Daoy (cell line): ENCODE measurements at places on chromosomes 6 and 20. TPM values are rescaled to one million over a fixed set of nuclear protein-coding genes. Genes with fewer than 3 reads are reported as not detected.

GRCh38 chr20:63049191-63049518 lies 42.4 kb upstream of the BHLHE23 start:
- DNase-seq, result no peak

GRCh38 chr20:32528905-32529670 lies 56.0 kb downstream of the NOL4L start:
- no peak for DNase-seq

DNA sequence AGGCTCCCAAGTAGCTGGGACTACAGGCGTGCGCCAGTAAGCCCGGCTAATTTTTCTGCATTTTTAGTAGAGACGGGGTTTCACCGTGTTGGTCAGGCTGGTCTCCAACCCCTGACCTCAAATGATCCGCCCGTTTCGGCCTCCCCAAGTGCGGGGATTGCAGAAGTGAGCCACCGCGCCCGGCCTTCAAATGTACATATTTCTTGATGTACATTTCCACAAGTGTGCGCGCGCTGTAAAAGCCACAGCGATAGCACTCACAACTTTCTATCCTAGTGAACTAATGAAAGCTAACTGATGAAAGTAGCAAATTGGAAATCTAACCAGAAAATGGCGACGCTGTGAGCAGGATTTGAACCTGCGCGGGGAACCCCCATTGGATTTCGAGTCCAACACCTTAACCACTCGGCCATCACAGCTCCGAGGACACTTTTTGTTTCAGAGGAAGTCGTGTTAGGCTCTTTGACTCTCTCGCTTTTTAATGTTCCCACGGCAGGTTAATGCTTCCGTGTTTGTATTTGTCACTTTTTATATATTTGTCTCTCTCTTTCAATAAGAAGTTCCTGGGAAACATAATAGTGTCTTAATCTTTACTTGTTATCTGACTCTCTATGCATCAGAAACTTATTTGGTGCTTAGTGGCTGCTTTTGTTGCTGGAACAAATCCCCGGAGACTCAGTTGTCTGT lies 199.4 kb upstream of the ZNF184 start:
- DNase-seq, result peak; percentile 94

GRCh38 chr20:37986044-37986858 lies 47.0 kb downstream of the TTI1 start:
- no peak for DNase-seq

GRCh38 chr20:14924433-14924832 lies 587.0 kb upstream of the FLRT3 start:
- DNase-seq, result no peak

GRCh38 chr6:148972481-148972880 lies 225.7 kb downstream of the UST start:
- DNase-seq, result peak; percentile 63

DNA sequence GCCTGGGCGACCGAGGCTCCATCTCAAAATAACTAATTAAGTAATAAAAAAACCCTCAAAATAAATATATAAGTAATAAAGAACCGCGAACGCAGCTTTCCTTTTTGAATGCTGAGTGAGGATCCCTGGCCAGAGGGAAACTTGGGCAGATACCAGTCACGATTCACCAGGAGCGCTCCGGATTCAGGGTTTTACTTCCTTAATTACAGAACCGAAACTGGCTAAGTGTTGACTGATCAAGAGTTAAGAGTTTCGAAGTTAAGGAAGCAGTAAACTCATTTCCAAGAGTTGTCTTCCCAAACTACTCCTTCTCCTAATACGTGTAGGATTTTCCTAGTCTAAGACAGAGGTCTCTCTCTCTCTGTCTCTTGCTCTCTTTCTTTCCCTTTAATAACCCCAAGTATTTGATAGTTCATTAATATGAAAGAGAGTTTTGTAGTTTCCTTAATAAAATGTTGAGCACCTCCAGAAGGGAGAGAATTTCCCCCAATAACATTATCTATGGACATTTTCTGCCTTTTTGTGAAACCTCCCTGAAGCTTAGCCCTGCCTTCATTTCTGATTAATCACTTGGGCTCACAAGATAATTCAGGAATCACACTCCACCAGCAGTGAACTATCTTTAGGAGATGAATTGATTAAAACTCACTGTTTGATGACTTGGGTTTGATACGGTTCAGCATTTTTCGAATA lies 61.4 kb upstream of the ZNF217 start:
- peak; percentile 49 for DNase-seq

DNA sequence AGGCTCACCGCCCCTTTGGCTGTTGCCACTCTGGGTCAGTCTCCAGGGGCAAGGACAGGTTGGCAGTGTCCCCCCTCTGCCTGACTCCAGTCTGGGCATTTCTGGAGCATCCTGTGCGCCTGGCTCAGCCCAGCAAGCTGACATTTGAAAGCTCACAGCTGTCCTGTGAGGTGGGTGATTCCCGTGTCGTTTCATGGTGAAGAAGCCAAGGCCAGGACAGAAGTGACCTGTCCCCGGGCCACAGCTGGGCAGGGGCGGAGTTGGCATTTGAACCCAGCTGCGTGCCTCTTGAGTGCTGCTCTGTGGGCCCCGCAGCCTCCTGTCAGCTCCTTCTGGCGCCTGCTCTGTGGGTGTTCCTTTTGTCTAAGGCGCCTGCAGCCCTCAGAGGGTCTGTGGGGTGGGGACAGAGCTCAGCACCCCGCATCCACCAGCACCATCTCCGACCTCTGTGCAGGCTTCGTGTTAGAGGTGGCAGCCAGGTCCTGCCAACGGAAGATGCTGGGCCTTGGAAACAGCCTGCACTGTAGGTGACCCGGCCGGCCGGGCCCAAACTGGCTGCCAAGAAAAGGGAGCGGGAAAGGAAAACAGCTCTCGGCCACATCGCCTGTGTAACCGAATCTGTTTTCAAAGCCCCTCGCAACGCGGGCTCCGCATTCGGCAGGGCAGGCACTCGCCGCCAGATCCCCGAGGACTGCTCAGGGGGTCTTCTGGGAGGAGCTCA lies 5.8 kb upstream of the GATA5 start:
- DNase-seq, result no peak

- DNase-seq, result no peak
These were observed 45.9 kb upstream of the PLN start for GRCh38 chr6:118502169-118502568.

DNA sequence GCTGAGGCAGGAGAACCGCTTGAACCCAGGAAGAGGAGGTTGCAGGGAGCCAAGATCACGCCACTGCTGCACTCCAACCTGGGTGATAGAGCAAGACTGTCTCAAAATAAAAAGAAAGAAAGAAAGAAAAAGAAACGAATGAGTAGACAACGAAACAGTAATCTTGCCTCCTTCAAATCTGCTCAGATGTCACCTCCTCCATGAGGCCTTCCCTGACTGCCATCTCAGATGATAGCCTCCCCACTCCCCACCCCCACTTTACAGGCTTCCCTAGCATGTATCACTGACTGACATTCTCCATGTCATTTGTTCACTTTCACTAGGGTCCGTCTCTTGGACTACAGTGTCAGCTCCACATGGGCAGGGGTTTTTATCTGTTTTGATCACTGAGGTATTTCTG lies 36.4 kb downstream of the C20orf203 start:
- DNase-seq, result no peak

DNA sequence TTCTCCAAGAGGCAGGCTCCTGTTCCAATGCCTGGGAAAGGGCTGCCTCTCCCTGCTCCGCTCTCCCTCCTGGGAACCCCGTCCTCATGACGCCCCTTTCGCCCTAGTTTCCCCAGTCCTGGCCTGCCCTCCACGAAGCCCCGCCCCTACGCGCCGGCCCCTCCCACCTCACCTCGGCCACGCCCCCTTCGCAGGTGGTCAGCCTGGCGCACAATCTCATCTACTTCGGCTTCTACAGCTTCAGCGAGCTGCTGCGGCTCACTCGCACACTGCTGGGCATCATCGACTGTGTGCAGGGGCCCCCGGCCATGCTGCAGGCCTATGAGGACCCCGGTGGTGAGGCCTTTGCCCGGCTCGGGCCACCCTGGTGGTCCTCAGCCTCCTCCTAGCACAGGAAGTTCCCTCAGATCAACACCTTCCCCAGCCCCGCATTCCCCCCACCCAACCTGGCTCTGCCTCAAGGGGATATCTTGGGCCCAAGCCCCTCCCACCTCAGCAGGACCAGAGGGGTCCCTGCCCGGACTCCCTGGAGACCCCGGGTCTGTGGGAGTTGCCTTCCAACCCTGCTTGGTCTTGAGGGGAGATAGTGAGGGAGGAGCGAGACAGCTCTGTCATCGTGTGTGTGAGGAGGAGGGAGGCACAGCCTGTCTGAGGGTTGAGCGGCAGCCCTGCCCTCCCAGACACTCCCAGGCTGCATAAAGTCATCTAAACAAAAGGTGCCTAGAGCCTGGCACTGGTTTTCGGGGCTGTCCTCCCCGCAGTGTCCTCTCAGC lies 40.3 kb downstream of the UQCC2 start:
- no peak for DNase-seq

DNA sequence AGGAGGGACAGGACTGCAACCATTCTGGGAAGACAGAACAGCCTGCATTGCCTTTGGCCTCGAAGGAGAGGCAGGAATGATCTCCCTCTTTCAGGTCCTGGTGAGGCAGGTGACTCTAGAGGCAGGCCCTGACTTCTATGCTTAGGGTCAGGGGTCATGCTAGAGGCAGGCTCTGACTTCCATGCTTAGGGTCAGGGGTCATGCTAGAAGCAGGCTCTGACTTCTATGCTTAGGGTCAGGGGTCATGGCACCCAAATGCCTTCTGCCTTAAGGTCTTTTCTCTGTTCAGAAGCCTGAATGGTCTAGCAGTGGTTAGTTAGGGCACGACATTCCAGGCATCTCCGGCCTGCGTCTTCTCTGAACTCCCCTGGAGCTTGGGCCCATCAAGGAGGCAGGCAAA lies 35.1 kb upstream of the AAR2 start:
- no peak for DNase-seq

DNA sequence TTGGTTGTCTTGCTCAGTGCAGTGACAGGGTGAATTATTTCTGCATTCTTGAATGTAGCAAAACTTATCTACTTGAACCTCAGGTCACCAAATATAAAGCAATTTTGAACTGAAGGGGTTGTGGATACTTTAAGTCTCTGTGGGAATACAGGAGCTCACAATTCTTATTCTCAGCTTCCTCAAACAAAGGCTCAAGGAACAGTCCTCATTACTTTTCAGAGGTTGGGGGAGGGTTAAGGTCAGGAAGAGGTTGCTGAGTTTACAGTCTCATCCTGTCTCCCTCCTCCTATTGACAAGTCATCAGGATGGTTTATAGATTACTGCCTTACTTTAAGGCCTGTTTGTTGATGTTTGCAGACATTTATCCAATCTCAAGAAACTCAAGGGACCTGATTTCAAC lies 143.6 kb upstream of the SPACA1 start:
- no peak for DNase-seq

- no peak for DNase-seq
These were observed 550.5 kb downstream of the MMUT start for GRCh38 chr6:48912503-48912902.

GRCh38 chr6:168013250-168013915 lies 15.9 kb downstream of the KIF25 start:
- no peak for DNase-seq

GRCh38 chr20:47543006-47543431 lies 41.3 kb downstream of the NCOA3 start:
- DNase-seq, result no peak

- DNase-seq, result peak; percentile 79
These were observed 52.2 kb upstream of the FAM83C start for GRCh38 chr20:35344354-35344837.

DNA sequence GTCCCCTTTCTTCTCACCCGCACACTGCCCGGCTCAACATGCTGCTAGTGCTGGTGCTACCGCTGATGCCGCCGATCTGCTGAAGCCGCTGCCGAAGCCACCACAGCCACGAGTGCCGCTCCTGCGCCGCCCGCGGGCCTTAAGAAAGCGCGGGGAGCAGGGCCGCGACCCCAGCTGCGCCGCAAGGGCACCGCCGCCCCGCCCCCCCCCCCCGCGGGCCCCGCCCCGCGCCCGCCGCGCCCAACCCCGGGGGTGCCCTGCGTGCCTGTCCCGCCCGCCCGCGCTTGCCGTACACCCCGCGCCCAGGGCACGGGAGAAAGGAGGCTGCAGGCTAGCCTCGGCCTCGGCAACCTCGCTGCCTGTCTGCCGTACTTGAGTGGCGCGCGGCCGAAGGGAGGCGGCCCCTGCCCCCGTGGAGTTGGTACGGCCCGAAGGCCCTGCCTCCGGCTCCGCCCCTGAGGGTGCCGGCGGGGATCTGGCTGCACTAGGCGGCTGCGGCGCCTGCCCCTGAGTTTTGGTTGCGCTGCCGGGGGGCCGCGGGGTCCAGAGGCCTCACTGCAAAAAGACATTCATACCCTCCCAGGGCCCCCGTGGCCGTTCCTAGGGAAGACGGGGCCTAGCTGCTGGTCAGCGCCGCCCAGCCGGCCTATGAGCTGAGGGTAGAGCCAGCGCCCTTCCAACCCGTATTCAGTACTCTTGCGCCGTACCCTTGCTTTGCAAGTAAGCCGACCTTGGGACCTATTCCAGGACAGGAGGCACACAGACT lies at the start of gene SOD2:
SOD2 (minus strand) TSS at position 114 of the 766 bp plus-strand sequence; CDS start at position 40, 74 bp downstream.
- DNase-seq, result peak; percentile 93

Gene NKAPL
- total RNA-seq, result not detected in 2 replicates

Gene TNFRSF21
- 38.7 and 39.3 TPM in 2 replicates for total RNA-seq

Gene DCDC2
- total RNA-seq, result 0.24 and 0.51 TPM in 2 replicates

Gene ARMH2
- not detected in 2 replicates for total RNA-seq

Gene NRN1
- 38.3 and 47.5 TPM in 2 replicates for total RNA-seq

Gene BMP7
- 11.5 and 12.7 TPM in 2 replicates for total RNA-seq

Gene REM1
- total RNA-seq, result not detected in 2 replicates

Gene SNX14
- total RNA-seq, result 117 and 134 TPM in 2 replicates
